Calu3 (cell line): ENCODE measurements at places on chromosomes 13 and 19.
A peak's percentile ranks its signal among the peaks of the same experiment; 100 is the strongest.

- DNase-seq = peak; percentile 99
Observed at GRCh38 chr19:38683393-38684077, 36.1 kb downstream of the ACTN4 start.

- DNase-seq = no peak
Observed at GRCh38 chr13:61935710-61936109, 520.1 kb upstream of the PCDH20 start.

- DNase-seq = peak; percentile 58
Observed at GRCh38 chr13:73090116-73090822, 31.5 kb downstream of the KLF5 start.

DNA sequence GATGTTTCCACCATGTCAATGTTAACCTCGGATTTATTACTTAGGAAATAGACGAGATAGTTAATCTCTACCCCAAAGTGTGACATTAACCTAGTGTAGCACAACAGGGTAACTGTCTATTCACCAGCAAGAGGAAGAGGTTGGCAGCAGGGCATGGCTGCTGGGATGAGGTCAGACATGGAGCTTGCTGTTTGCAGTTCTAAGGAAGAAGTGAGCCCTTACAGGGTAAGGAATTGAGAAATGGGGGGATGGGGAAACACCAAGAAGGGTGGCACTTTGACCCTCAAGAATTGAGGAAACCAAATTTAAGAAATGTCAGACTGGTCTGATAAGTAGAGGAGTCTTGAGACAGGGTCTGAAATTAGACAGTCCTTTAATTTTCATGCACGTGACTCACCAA is 62.4 kb downstream of the MBD3L2B start:
- DNase-seq = no peak
